ENCODE measurements at places on chromosomes 5 and 9.

DNA sequence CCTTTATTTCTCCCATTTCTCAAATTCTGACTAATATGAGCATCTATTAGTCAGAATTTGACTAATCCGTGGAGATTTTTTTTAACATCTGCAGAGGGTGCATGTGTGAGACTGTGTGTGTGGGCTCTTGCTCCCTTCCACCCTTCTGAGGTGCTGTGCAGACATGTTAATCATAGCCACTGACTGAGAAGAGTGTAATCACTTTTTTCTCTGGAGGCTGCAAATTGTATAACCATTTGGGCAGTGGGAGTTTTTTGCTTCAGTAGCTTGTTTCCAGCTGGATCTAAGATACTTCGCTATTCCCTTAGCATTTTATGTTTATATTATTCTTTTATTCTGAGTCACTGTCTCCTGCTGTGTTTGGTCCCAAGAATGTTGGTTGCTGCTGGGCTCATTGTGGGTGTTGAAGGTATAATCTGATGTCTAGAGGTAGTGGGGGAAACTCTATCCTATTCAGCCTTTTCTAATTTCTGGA, 66.2 kb downstream of the ARHGEF28 start:
- DNase-seq = no peak

DNA sequence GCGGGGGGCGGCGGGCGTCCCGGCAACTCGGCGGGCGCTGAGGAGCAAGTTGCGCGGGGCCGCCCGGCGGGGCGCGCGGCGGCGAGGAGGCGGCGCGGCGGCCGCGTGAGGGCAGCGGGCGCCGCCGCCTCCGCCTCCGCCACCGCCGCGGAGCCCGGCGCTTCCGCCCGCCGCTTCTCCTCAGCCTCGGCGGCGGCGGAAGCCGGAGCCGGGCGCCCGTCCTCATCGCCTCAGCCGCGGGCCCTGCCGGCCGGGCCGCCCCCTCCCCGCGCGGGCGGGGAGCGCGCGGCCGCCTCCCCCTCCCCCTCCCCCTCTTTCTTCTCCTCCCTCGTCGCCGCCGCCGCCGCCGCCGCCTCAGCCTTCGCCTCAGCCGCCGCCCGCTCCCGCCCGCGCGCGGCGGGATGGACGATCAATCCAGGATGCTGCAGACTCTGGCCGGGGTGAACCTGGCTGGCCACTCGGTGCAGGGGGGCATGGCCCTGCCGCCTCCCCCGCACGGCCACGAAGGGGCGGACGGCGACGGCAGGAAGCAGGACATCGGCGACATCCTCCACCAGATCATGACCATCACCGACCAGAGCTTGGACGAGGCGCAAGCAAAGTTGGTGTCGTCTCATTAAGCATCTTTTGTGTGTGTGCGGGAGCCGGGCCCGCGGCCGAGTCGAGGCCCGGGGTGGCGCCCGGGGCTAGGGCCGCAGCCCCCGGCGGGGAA, at the start of gene PBX3:
Gene PBX3, plus strand, starts transcription at position 321 of the 712 bp plus-strand sequence.
- DNase-seq = peak; percentile 44

- no peak for DNase-seq
These were observed 10.9 kb downstream of the SEC24A start for GRCh38 chr5:134659456-134659855.

GRCh38 chr5:54725391-54726280, 208.1 kb downstream of the SNX18 start:
- DNase-seq = no peak

DNA sequence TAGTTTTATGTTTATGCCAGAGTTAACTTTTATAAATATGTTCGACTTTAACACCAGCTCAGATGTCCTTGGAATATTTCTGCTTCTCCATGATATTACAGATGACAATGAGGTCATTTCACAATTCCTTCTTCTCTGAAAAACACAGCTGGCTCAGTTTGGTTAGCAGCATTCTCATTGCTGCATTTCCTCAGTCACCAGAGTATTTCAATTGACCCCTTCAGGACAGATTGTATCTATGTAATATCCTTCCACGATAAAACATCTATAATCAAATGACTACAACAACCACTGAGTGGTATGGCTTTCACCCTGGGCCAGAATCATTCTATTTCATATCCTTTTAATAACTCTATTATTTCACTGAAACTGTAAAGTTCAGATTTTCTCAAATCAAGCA, 148.7 kb downstream of the OXCT1 start:
- no peak for DNase-seq

- no peak for DNase-seq
These were observed 34.5 kb downstream of the CREBRF start for GRCh38 chr5:173090639-173091038.

- DNase-seq = no peak
These were observed 62.8 kb downstream of the IPPK start for GRCh38 chr9:92607088-92607487.

DNA sequence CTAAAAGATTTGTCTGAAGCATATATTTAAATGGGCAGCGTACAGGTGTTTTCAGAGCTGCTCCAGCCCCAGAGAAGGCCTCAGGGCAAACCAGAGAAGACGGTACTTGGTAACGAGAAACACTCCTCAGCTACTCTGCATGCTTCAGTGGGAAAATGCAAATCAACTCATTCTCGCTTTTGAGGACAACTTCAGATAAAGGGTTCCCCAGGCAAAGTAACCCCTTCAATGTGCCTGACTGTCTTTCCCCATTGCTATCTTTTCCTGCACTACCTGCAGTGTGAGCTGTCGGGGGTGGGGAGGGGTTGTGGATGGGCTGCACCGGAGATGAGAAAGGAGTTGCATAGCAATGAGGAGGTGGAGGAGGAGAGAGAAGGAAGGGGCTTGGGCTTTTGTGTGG, 339.7 kb upstream of the CLINT1 start:
- no peak for DNase-seq

GRCh38 chr9:76756941-76757673, 7.1 kb upstream of the PCA3 start:
- no peak for DNase-seq

DNA sequence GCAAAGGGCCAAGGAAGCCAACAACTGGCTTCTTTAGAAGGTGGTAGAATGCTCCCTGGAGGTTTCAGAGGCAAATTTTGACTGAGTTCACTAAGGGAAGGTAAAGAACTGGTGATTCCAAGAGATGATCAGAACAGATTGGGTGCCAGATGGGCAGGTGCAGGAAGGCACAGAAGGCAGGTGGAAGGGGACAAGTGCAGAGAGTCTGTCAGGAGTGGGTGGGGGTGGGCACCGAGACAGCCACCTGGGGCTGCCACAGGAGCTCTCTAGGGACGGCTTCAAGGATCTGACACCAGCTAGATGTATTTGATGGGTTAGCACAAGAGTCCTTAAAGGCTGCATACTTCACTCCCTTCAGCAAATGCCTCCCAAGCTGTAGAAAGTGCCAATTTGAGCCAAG, 207.3 kb downstream of the PTTG1 start:
- no peak for DNase-seq

DNA sequence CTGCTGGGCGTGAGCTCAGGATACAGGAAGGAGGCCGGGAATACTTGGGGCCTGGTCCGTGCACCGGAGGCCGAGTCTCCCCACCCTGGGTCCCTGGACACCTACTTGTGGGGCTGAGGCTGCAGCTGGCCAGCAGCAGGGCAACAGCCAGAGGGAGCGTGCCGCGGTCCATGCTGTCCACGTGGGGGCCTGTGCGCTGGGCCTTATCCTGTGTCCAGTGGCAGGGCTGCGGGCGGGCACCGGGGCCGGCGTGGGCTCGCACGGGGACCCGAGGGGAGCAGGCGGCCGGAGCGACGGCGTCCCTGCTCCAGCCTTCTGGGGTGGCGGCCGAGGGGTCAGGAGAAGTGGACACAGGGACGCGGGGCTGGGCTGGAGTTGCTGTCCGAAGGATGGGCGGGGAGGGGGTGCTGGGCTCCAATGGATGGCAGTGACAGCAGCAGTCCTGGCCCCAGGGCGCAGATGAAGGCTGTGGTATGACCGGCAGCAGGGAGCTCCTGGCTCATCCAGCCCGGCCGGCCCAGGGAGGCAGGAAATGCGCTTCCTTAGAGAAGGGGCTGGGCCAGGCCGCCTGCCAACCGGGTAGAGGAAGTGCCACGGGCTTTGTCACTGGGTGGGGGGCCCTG, at the start of gene ENG:
Gene ENG, minus strand, starts transcription at position 475 of the 623 bp plus-strand sequence. Its CDS starts 303 bp downstream, at position 172.
- no peak for DNase-seq

DNA sequence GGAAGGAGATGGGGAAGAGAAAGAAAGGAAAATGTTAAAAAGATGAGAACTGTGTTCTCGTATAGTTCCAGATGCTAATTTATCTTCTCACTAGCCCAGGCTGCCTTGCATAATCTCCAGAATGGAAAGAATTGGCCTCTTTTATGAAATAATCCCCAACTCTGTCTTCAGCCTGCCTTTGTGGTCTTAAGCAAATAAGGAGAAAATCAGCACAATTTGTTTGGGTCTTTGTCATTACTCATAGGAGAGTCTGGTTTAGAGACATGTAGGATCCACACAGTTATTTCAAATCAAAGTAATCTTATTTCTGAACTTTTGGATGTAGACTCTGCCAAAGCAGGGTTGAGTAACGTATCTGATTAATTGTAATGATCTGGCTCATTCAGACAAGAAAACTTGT, 50.7 kb upstream of the CAMK4 start:
- no peak for DNase-seq

GRCh38 chr5:35554016-35554415, 63.6 kb upstream of the SPEF2 start:
- no peak for DNase-seq

DNA sequence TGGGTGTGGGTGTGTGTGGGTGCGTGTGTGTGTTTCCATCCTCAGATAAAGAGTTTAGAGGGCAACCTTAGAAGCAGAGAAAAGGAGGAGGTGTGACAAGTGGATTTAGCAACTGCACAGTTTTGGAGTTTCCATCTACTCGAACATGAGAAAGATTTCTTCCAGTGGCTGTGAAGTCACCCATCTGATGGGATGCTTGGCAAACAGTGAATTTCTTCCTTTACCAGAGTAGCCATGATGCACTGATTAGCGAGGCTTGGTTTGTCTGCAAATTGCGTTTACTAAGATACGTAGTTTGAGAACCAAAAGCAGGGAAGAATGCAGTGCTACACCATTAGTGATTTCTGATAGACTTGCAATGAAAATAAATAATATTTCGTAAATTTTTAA, 791 bp upstream of the STARD4 start:
- DNase-seq = no peak

- DNase-seq = peak; percentile 3
These were observed 75.2 kb upstream of the SMARCA2 start for GRCh38 chr9:1939926-1940368.

DNA sequence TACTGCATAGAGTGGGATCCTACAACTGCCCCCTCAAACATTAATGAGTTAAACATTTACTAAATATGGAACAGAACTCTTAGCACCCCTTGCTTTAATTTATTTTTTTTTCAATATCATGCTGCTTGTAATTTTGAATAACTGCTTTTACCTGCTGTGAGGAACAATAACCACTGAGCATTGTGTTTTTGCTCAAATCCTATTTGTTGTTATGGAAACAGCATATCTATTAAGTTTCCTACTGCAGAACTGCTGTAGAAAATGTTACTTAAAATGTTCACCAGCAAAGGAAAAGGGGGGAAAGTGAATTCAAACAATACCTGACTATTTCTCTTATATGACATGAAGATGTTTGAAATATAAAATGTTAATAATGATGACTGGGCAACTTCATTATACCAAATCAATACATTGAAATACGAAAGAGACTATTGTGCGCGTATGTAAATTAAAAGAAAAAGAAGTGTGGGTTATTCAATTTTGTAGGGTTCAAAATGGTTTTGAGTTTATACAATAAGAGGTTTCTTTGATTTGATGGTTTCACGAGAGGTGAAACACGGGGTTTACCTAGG, 1043.8 kb upstream of the NUDT12 start:
- no peak for DNase-seq

- DNase-seq = no peak
These were observed 31.2 kb upstream of the EXOC3 start for GRCh38 chr5:411728-412127.

DNA sequence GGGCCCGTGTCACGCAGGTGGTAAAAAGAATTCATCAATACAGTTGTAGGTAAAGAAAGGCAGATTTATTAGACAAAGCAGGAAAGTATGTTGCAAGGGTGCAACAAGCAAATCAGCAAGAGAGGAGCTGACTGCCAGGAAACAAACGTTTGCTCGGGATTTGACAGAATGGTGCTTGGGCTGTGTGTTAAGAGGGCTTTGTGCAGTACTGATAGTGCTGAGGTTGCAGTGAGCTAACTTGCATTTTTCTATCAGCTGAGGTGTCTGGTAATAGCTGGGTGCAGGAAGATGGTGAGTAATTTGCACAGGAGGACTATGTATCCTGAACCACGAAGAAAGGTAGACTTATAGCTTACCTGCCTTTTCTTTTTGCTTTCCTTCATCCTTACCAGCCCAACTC, 3.9 kb upstream of the RARS1 start:
- no peak for DNase-seq

- no peak for DNase-seq
These were observed 661 bp downstream of the NSMF start for GRCh38 chr9:137458194-137459151.

- DNase-seq = no peak
These were observed 208.1 kb upstream of the PIK3R1 start for GRCh38 chr5:68007451-68007850.

GRCh38 chr5:68375540-68375939, 160.0 kb downstream of the PIK3R1 start:
- no peak for DNase-seq

- DNase-seq = no peak
These were observed 17.8 kb downstream of the MRPL36 start for GRCh38 chr5:1781726-1782384.

DNA sequence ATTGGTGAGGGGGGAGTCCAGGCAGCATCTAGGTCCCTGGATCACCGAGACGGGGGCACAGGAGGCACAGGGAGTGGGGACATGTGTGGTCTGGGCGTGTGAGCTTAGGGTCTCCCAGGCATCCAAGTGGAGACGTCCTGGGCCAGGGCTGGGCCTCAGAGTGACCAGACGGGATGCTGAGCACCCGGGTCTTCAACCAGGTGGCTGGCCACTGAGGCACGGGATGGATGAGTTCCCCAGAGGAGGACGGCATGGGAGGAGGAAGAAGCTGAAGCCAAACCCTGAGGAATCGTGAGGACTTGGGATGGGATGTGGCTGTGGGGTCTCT, 88.0 kb downstream of the LMX1B start:
- DNase-seq = no peak

DNA sequence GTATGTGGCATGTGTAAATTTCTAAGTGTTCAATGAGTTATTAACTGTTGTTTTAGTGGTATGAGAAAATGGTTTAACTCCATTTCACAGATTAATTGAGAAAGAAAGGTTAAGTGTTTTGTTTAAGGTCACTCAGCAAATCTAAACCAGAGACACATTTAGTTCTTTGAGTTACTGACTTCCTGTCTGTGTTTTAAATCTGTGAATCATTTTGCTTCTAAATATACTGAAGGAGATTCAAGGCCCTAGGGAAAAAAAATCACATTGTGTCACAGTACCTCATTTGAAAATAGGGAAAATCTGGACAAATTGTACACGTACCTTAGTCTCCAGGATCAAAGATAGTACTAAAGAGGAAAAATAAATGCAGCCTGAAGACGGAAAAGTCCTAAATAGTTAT, 368.2 kb downstream of the TMEM161B start:
- no peak for DNase-seq

GRCh38 chr5:109053995-109054417, 306.3 kb downstream of the FER start:
- no peak for DNase-seq

Measured in T-cell (primary cell).